ENCODE measurements at places on chromosomes 3 and 15.
A peak's percentile ranks its signal among the peaks of the same experiment; 100 is the strongest.

- DNase-seq = peak; percentile 5
Measured at GRCh38 chr3:4302747-4303146, 422 bp upstream of the SETMAR start.

- no peak for DNase-seq
Measured at GRCh38 chr3:19384868-19385267, 236.6 kb downstream of the KCNH8 start.

DNA sequence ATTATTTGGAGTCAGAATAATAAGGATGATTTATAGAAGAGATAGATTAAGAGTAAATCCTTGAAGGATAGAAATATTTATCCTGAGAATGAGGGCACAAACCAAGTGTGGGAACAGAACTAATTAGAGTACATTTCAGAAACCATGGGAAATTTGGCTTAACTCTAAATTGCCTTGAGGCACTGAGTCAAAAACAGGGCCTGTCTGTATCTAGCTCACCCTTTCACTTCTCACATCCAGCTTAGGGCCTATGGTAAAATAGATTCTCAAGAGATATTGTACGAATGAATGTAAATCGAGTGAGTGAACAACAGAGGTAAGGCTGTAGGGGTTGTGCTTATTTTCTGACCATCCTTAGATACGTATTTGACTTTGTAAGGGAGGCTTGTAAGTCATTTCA is 586.1 kb upstream of the DPPA4 start:
- DNase-seq = no peak

- DNase-seq = no peak
Measured at GRCh38 chr3:82353306-82354171, 592.1 kb upstream of the GBE1 start.

DNA sequence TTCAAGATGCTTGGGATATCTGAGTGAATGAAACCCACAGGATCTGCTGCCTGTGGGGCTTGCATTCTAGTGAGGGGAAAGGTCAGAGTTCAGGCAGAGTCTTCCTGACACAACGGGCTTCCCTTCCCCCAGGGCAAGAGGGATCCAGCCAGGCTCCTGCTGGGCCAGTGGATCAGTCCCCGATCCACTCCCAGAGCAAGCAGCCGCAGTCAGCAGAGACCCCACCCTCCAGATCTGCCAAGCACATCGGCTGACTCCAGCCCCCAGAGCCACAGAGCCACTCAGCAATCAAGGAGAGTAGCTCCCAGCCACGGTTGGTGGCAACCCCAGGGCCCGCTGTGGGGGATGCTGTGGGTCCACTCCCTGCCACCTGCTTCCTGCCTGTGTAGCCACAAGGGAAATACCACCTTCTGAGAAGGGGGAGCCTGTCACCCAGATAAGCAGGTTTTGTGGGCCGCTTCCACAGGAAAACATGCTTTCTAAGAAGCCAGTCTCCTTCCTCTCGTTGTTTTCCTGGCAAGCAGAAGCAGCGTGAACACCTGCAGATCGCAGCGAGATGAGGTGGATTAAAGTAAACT is 44.9 kb downstream of the CPN2 start:
- peak; percentile 70 for DNase-seq

GRCh38 chr15:78977091-78977571 is 32.3 kb upstream of the CTSH start:
- peak; percentile 63 for DNase-seq

DNA sequence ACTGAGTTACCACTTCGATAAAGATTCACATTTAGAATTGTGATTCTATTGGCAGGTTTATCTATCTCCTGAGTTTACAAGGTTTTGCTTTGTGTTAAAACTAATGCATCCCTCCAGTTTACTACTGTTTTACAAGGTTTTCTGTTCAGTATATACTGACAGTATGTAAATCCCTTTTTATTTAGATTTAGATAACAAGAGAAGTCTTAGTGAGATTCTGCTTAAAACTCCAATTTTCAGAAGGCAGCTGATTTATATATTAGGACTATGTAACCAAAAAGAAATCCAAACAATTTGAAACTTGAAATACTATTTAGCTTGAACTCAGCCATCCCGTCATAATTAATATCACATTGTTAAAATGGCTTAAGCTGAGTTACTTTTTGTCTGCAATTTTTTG is 619.2 kb downstream of the NAALADL2 start:
- DNase-seq = no peak

GRCh38 chr3:63386568-63386967 is 108.5 kb downstream of the SYNPR start:
- no peak for DNase-seq

- DNase-seq = no peak
Measured at GRCh38 chr3:32109256-32109655, 2.8 kb downstream of the GPD1L start.

GRCh38 chr15:71422530-71423259 is 307.4 kb downstream of the THSD4 start:
- no peak for DNase-seq
